Stimulated activated CD4-positive, alpha-beta T cell treated with anti-CD3 and anti-CD28 coated beads, Interleukin-2, amount 100 ng/mL, for 24 hours (primary cell): ENCODE measurements at places on chromosomes 2 and 18.
A peak's percentile ranks its signal among the peaks of the same experiment; 100 is the strongest.

DNA sequence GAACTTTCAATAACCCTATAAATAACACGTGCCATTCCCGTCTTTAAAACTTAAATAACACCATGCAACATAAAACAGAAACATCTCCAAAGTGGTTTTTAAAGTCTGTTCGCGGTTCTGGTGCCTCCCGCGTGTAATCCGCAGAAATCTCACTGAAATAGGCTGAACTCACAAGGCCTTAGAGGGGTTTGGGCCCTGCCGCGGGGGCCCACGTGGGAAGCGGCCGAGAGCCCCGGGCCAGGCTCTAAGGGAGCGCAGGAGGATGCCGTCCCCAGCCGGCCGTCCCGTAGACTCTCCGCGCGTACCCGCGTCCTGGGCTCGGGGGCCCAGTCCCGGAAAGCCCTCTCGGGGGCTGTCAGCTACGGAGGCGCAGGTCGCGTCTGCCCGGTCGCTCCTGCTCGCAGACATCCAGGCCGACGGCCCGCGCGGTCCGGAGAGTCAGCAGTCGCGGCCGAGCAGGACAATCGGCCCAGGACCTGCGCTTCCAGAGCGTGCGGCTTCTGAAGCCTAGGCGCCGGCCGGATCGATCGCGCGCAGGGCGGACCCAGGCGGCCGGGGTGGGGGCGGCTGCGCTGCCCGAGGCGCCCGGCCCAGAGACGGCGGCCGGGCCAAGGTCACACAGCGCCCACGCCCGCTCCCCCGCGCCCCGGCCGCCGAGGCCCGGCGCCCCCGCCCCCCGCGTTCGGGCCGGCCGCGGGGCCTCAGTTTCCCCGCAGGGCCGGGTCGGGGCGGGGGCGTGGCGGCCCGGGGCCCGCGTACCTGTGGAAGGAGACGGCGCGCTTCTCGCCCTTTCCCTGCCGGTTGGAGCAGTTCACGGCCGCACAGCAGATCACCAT, 558 bp downstream of the THAP4 start:
- DNase-seq, result peak; percentile 34

- DNase-seq, result no peak
Observed at GRCh38 chr2:119383410-119384140, 16.8 kb downstream of the DBI start.

- no peak for DNase-seq
Observed at GRCh38 chr2:222669353-222669752, 2.1 kb upstream of the MOGAT1 start.

- DNase-seq, result no peak
Observed at GRCh38 chr2:71156573-71156972, 26.1 kb downstream of the MPHOSPH10 start.

DNA sequence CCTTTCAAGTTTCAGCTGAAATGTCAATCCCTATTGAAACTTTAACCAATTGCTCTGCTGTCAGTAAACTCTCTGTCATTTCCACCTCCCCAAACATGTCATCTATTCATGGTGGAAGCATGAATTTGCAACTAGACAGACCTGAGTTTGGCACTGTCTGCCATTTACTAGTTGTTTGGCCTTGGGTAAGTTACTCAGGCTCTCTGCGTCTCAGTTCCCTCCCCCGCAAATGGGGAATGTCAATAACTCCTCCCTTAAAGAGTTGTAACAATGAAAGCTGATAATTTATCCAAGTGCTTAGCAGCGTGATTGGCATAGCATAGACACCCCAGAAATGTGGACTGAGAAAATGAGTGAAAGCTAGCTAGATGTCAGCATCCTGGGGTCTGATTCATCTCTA, 73.3 kb upstream of the THOC1 start:
- DNase-seq, result no peak

DNA sequence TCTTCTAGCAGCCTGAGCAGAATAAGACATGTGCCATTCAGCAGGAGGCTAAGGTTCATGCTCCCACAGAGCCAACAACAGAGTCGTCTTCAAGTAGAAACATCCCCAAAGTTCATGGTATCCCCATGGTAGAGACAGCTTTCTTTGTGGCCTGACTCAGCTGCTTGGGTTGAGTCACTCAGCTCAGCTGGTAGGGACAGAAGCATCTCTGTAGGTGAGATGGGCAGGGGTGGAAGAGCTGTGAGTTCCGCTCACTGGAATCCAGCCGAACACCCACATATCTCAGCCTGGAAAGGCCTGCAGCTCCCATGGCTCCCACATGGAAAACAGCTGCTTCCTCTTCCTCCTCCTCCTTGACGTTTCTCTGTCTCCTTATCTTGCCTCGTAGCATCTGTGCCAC, 792.7 kb downstream of the RNF144A start:
- DNase-seq, result no peak

- DNase-seq, result no peak
Observed at GRCh38 chr2:136247204-136247950, 129.4 kb upstream of the CXCR4 start.

- DNase-seq, result no peak
Observed at GRCh38 chr2:238882082-238882755, 34.3 kb downstream of the TWIST2 start.

DNA sequence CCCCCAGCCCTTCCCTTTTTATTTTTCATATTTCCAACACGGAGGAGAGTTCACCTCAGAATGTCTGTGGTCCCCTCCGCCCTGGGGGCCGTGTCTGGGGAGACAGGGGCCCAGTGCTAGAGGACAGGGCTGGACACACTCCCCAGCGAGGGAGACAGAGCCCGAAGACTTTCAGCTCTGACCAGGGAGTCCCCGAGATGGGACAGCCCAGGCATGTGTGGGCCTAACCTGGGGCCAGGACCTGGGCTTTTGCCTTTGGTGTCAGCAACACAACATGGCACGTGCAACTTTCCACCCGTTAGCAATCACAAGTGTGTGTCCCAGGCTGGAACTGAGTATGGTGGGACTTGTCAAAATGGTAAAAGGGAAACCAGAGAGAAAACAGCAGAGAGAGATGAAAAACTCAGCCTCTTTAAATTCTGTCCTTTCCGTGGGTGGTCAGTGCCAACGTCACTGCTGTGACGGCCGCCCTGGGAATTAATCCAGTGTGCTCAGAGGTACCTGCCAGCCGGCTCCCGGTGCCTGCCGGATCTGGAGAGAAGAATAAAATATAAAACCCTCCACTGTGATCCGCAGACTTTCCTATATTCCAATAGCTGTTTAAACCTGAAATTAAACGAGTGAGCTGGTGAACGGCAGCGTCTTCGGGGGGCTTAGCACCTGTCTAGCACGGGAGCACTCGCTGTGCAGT, 245.8 kb downstream of the EIPR1 start:
- no peak for DNase-seq

DNA sequence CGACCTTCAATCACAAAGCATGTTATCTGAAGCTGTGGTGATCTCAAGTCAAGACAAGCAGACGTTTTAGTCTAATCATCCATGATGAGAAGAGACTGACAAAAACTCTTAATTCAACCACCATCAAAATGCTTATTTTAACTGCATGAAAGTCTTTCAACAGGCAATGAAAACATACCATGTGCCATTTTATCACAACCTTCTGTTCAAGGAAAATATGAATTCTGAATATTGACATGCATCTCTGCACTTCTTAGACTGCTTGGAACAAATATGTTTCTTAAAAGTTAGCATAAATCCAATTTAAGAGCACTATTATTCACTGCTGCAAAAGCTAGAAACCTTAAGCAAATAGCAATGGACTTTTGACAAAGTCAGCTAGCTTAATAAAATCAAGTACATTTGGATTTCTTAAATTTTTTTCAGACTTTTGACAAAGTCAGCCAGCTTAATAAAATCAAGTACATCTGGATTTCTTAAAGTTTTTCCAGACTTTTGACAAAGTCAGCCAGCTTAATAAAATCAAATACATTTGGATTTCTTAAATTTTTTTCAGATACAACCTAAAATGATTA, 70.9 kb downstream of the OLA1 start:
- DNase-seq, result no peak

- DNase-seq, result no peak
Observed at GRCh38 chr2:213425618-213426017, 141.4 kb downstream of the SPAG16 start.

DNA sequence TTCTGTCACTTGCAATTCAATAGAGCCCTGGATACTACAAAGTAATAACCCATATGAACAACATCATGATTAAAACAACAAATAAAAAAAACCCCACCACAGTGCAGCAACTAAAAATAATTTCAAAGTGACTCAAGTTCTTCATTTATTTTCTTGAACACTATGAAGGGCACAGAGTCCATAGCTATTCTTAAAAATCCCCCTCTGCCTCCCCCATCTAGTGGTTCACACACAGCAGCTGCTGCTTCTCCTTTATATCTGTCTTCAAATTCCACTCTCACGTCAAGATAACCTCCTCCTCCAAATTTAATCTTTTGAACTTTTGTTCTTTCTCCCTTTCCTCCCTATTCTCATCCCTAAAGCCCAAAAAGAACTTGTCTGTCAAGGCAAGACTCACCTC, 591.3 kb downstream of the ZEB2 start:
- no peak for DNase-seq

- DNase-seq, result no peak
Observed at GRCh38 chr2:184302506-184302905, 295.8 kb upstream of the ZNF804A start.

DNA sequence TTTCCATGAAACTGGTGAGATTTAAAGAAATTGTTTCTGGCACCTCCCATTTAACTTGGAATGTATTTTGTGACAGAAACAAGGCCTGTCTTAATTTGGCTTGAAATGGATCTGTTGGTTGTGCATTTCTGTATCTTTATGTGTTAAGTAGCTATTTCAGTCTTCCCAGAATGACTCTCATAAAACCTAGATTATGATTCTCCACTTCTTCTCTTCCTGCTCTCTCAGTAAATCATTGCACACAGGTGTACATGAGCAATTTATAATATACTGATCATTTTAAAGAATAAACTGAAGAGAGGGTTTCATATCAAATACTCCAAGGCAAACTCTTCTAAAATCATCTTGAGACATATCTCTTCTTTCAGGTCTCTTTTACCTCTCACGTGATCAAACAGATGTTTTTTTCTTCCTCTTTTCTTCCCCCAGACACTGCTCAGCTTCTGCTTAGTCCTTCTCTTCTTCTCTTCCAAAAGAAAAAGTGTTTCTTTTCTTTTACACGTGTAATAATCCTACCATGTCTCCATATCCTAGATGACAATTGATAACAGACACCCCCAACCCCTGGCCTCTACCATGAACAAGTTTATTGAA, 112.0 kb downstream of the PPP1R1C start:
- DNase-seq, result no peak

GRCh38 chr2:174574657-174575056, 22.9 kb downstream of the WIPF1 start:
- DNase-seq, result no peak

DNA sequence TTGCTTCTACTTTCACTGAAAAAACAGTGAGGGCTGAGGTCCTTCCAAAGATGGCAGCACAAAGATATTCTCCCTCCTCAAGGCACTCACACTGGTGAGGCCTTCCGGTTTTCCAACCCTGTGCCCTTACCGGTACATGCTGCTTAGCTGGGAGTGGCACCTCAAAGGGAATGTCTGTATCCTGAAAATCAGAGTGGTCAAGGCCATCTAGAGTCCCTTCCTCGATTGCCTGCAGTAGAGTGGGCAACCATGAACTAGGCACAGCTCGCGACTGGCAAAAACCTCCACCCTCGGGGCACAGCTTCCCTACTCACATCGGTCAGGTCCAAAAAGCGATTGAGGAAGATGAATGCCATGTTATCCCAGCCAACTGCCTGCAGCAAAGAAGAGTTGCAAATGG, 3.4 kb downstream of the KRTCAP3 start:
- DNase-seq, result no peak

DNA sequence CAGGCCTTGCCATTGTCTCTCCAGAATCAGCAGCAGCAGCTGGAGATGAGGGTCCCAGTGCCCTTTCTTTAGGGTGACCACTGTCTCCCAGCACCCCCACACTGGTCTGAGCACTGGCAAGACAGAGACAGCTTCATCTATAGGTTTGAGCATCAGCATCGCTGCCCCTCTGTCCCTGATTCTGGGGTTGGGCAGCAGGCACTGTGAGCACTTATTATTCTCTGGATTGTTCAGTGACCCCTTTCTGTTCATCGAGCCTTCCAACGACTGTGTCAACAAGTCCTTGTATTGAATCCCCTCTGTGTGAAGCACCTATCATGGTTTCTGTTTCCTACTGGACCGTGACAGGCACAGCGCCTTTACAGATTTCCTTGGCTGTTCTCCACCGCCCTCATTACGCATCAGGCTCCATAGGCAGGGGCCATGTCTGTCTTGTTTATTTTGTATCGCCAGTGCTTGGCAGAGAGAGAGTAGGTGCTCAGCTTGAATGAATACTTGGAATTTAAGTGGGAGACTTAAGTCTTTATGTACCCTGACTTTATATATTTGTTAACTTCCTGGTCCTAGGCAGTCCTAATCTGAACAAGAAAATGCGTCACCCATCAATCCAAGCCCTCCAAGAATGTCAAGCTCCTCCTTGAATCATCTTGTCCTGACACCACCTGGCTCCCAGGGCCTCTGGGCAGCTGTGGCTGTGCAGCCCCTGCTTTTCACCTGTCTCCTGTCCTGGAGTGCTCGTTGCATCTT, 11.4 kb downstream of the MALL start:
- DNase-seq, result no peak

DNA sequence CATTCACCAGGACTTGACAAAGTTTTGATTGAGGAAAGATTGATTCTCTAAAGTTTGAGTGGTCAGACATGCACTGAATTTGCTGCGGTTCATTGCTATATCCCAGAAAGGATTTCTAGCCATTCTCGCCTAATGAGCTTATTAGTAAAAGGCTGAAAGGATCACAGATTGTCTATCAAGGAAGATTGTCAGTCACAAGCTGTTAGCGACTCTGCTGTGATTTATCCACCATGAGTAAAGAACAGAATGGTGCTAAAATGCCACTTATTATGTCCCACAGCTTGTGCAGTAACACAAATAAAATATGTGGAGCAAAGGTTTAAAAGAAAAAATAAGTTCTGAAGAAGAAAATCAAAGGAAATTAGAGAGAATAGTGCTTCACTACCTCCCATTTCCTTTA, 701.2 kb upstream of the CDH7 start:
- no peak for DNase-seq

GRCh38 chr2:159160412-159160811, 126.1 kb downstream of the WDSUB1 start:
- DNase-seq, result no peak

GRCh38 chr2:25570161-25570845, 103.1 kb downstream of the DTNB start:
- DNase-seq, result no peak

DNA sequence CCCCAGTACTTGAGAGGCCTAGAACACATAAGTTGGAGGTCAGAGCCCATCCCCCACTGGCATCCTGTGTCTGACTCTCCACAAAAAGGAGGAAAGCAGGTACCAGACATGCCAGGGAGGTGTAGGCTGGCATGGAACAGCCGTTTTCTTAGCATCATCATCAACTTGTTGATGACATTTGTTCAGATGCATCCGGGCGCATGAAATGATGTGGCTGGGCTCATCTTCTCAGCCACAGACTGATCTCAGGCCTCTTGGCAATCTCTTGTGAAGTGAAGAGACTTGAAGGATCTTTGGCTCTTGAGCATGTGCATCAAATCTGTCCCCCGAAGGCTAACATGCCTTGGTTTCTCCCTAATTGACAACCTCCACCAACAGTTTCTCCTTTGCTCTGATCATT, 243.3 kb downstream of the TSN start:
- no peak for DNase-seq
